ENCODE measurements at places on chromosomes 7 and 10.

DNA sequence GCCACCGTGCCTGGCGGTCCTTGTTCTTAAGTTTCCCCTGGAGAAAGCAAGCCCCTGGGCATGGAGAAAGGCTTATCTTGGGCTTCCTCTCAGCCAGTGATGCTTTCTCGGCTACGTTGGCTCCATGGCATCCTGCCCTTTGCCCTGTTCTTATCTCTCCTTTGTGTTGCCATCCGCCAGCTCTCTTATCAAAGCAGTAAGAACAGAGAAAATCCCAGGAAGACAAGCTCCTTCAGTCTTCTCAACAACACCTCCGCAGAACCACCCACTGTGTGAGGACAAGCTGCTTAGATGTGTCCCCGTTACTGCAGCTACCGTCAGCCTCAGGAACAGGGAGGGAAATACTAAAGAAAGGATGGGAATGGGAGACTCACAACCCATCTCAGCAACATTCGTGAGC, 3.3 kb downstream of the PLEKHS1 start:
- DNase-seq, result no peak

GRCh38 chr7:50651271-50651989, 86.2 kb upstream of the DDC start:
- peak; percentile 21 for DNase-seq

DNA sequence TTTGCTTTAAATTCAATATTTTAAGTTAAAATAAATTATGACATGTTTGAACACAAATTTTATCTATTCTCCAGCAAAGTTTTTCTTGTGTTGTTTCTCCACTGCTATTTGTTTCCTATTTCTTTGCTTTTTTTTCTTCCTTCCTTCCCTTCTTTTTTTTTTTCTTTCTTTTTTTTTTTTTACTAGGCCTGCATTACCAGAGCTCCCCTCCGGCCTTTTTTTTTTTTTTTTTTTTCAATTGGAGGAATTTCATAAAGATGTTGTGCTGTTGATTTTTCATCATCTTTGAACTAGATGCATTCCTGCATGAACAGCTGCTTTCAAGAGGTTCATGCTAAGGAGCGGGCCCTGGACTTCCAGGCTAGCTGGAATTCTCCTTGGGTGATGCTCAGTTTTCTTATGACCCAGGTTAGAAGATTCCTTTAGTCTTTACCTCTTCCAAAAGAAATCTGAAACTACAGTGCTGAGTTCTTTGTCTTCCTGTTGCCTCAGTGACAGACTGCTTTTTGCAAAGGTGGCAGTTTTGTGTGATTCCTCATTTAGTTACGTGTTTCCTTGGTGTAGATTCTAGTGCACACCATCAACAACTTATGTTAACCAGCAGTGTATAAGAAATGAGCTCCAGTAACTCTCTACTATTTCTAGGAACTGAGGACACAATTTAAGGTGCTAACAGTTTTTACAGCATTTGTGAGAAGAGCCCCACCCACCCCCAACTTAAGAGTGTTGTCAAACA, 4.8 kb upstream of the CAMK1D start:
- DNase-seq, result no peak

GRCh38 chr7:51295440-51296245, 21.0 kb downstream of the COBL start:
- DNase-seq, result no peak

DNA sequence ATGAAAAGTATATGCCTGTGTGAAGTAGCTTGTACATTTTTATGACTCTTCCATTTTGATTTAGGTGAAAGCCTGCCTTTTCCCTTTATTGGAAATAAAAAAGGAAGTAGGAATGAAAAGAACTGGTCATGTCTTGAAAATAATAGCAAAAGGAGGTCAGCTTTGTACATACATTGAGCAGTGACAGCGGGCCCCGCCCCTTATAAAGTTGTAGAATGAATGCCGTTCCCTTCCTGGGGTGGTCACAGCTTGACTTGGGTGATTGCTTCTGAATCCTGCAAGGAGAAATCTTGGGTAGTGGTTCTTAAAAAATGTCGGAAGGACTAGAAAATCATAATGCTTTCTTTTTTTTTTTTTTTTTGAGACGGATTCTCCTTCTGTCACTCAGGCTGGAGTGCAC, 31.7 kb downstream of the CAMK1D start:
- DNase-seq, result no peak

- no peak for DNase-seq
These were observed 36.0 kb downstream of the AGAP3 start for GRCh38 chr7:151122276-151122675.

- DNase-seq, result no peak
These were observed 3.4 kb upstream of the GRM8 start for GRCh38 chr7:127256041-127256725.

GRCh38 chr7:945556-946255, 8.8 kb downstream of the ADAP1 start:
- no peak for DNase-seq

DNA sequence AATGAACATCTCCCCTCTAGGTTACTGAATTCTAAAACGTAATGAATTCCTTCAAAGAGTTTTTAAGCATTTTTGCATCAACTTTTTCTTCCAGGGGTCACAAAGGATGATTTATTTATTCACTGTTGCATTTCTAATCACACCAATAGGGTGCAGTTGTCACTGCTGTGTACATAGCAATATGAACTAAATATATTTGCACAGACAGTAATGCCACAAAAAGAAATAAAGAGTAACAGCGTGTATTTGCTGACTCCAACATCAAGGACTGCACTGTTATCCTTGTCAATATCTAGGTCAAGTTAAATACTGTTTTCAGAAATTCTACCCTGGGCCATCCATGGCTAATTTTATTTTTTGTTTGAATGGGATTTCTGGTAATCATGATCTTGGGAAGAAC, 138.0 kb downstream of the FRMD4A start:
- no peak for DNase-seq

DNA sequence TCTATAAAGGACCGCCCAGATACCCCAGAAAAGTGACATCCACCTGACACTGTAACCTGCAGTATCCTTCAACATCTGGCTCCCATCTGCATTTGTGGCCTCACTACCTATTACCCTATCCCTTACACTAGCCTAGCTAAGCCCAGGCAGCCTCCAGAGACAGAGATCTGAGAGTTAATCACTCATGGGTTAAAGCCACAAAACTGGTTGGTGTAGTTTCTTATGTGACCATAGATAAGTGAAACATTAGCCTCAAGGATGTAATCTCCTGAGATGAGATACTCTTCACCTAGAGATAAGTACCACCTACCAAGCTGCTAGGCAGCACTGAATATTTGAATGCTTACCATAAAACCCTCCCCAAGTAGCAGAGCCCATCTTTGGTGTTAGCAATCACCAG, 35.4 kb downstream of the CTTNBP2 start:
- no peak for DNase-seq

DNA sequence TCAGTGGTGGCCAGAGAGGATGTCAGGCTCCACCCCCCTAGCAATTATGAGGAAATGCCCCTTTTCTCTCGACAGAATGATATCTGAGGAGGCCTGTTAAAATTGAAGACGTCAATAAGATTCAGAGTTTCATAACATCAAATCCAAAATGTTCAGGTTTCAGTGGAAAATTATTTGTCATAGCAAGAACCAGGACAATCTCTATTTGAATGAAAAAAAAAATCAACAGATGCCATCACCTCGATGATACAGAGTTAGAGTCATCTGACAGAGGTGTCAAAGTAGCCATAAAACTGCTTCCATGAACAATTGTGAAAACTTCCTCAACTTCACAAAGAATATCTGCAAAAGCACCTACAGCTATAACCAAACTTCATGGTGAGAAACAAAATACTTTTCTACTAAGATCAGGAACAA, 7.7 kb downstream of the TMEM273 start:
- no peak for DNase-seq

- no peak for DNase-seq
These were observed 72.5 kb downstream of the BBS9 start for GRCh38 chr7:33201821-33202220.

- peak; percentile 75 for DNase-seq
These were observed 765.6 kb upstream of the GHITM start for GRCh38 chr10:83373671-83374070.

DNA sequence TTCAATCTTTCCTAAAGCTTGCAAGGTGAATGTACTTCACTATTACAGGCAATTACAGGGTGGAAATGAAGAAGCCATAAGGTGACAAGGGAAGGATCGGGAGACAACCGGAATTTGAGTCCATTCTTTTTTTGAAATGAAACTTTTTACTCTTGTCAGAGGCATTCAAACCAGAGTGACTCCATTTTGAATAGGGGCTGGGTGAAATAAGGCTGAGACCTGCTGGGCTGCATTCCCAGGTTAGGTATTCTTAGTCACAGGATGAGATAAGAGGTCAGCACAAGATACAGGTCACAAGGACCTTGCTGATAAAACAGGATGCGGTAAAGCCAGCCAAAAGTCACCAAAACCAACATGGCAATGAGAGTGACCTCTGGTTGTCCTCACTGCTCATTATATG, 363.3 kb downstream of the TYW1 start:
- DNase-seq, result no peak

GRCh38 chr7:105792488-105793370, 83.7 kb downstream of the ATXN7L1 start:
- DNase-seq, result no peak

GRCh38 chr10:24259365-24260130, 50.6 kb downstream of the KIAA1217 start:
- DNase-seq, result no peak

DNA sequence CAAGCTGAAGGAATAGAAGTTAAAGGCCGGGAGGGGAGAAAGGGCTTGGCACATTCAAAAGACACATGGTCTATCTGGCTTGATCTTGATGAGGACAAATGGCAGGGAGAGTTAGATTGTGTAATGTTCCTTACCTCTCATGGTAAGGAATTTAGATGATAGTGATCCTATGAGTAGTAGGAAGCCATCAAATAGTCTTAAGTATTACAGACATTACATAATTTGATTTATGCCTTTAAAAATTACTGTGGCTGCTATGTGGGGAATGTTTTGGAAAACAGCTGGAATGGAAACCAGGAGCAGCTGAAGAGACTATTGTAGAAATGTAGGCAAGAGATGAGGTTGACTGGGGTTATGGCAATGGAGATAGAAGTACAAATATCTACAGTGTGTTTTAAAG, 351.3 kb upstream of the BMPER start:
- DNase-seq, result no peak

DNA sequence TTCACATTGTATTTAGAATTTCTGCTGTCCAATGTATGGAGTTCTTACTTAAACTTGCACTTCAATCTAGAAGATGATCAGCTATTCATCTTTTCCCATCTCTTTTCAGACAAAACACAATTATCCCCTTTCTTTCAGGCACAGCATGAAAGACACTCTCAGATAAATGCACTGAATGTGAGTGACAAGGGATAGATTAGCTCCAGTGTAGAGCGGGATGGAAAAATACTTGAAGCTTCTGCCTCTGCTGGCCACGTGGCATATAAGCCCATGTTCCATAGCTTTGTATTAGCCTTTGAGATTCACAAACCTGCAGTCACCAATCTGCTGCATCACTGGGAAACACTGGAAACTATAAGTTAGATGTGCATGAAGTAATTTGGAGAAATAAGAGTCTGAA, 162.2 kb upstream of the FAM3C start:
- no peak for DNase-seq

DNA sequence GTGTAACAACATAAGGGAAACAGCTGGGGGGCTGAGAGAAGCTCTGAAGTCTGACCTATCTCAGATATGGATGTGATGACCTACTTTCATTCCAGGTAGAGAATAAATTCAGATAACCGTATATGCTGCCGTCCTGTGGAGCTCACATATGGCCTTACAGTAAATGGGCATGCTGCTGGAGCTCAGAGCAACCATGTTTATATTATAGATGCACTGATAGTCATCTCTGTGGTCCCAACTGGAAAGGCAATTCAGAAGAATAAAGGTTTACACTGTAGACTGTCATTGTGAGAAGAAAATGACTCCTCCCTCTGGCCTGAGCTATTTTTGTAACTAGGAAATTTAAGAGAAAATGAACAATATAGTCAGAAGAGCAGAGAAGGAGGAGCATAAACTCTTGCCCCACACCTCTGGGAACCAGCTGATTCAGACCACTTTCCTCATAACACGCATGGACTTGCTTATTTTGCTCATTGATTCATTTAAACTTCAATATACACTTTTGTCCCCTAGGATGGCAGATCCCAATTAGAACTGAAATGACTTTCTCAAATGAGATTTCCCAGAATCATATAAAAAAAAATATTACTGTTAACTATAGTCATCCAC, 69.9 kb upstream of the NXPH1 start:
- DNase-seq, result no peak

GRCh38 chr7:105854498-105854897, 21.9 kb downstream of the ATXN7L1 start:
- no peak for DNase-seq

- no peak for DNase-seq
These were observed 54.0 kb upstream of the MXI1 start for GRCh38 chr10:110153396-110153795.

DNA sequence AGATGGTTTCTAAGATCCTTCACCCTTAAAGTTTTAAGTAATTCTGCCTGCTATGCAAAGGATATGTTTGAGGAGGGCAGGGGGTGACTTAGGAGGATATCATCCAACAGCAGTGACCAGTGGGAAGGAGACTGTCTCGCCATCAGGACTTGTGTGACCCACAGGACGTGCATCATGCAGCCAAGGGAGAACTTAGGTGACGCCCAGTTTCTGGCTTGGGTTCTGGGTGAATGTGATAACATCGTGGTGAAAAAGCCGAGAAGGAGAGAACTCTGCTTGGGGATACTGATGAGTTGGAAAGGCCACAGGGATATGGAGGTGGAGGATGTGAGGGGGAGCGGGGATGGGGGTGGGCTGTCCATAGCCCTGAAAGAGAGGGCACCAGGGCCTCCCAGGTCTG, 3.8 kb downstream of the WIPI2 start:
- DNase-seq, result no peak

- DNase-seq, result no peak
These were observed 12.5 kb upstream of the ARPC1A start for GRCh38 chr7:99313204-99313573.

DNA sequence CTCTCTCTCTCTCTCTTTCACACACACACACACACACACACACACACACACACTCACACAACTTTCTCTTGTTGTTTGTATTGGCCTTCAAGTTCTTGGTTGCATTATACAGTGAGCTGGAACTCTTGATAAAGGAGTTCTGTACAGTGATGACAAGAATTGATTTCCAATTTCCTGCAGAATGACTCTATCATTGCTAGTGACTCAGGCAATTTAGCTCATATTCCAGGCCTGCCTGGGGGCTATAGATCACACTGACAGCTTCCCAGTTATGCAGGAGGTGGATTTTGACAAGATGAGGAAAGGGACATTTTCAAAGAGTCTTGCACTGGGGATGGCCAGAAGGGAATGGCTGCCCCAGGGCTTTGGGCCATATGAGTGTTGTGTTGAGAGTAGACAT, 508.8 kb downstream of the TYW1 start:
- DNase-seq, result no peak

DNA sequence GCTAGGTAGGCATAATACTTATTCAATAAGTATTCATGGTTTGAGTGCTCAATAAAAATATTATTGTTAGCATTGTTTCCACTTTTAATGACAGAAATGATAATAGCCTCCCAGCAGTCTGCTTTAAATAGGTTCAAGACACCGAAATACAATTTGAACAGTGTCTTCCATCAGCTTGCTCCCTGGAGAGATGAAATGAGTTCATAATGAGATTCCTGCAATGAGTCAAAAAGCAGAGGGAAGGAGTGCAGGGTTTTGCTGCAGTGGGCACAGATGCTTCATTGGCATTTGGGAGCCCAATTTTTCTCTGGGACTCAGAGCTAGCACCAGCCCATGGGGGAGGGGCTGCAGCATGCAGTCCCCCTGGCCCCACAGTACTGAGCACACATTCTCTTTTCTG, 32.6 kb upstream of the CHCHD3 start:
- no peak for DNase-seq
